Activated naive CD4-positive, alpha-beta T cell (primary cell): ENCODE measurements at places on chromosomes 7 and 10.

GRCh38 chr7:125098377-125098970 lies 168.8 kb upstream of the POT1 start:
- DNase-seq: no peak

GRCh38 chr10:131871673-131872005 lies 29.2 kb upstream of the PPP2R2D start:
- DNase-seq: no peak

GRCh38 chr10:90087197-90088023 lies 386.0 kb downstream of the KIF20B start:
- no peak for DNase-seq

- no peak for DNase-seq
Measured at GRCh38 chr10:51786684-51787035, 87.3 kb upstream of the CSTF2T start.

DNA sequence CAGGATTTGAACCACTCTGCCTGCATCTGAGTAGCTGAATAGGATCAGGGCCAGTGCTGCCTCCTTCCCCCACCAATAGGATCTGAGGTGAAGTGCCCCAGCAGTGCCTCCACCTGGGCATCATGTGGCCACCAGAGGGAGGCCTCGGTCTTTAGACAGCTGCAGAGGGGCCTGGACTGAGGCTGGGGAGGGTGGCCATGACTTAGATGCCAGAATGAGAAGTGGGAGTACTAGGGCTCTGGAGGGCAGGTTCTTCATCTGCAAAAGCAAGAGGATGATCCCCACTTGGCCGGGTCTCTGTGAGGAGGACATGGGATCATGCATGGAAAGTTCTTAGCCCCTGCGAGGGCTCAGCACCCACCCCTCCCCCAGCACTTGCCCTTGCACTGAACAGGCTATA lies 56.9 kb downstream of the NEUROG3 start:
- no peak for DNase-seq

DNA sequence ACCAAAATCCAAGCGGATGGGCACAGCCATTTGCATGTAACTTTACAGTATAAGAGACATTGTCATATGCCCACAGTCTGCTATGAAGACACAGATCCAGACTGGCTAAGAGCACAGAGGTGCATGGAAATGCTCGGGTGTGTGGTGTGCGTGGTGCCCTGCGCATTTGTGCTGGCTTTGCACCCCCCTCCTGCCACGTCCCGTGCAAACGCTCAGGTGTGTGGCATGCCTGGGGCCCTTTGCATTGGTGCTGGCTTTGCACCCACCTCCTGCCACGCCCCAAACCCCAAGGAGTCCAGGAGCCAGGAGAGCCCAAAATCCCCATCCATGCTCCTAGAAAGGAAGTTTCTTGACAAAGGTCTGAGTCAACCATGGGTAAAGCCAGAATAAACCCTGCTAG lies 306.2 kb downstream of the PTPRN2 start:
- DNase-seq: no peak

- no peak for DNase-seq
Measured at GRCh38 chr7:117004899-117005298, 51.6 kb downstream of the ST7 start.

DNA sequence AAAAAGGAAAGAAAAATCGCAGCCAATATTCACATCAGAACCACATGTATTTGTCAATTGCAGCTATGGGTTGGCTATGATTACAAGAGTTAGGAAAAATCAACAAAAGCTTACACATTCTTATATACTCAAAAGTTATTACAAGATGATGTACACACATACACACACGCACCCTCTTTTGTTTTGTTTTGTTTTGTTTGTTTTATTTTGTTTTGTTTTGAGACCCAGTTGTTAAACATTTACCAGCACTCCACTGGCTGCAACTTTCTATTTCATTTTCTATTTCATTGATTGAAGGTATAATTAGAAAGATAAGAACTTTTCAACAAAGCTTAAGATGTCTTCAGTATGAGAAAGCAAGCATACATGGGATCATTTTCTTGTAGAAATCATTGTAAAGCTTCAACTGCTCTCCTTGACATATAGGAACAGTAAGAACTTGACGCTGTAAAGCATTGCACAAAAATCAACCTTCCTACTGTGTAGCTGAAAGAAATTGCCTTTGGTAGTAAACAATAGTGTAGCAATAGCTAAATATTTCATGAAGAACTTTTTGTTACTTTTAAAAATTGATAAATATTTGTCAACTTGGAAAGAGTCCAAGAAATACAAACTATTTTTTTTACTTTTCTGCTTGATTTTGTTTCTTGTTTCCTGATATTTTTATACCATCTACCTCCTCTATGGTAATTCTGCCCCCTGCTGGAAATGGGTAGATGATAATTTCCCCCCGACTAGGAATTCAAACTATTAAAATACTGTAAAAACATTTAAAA lies 205.9 kb downstream of the MBL2 start:
- no peak for DNase-seq

- no peak for DNase-seq
Measured at GRCh38 chr7:45566386-45566785, 7.8 kb upstream of the ADCY1 start.

DNA sequence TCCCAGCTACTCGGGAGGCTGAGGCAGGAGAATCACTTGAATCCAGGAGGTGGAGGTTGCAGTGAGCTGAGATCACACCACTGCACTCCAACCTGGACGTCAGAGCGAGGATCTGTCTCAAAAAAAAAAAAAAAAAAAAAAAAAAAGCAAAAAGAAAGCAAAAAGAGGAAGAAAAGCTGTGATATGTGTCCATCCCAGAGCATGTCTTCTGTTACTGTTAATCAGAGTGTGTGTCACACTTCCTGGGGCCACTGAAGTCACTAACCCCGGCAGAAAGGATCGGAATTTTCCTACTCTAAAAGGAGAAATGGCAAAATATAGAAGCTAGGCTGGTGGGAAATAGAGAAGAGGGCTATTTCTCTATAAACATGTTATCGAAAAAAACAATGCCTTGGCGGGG lies 11.9 kb downstream of the PIK3AP1 start:
- no peak for DNase-seq

GRCh38 chr7:130473289-130473688 lies 18.6 kb upstream of the MEST start:
- DNase-seq: no peak

DNA sequence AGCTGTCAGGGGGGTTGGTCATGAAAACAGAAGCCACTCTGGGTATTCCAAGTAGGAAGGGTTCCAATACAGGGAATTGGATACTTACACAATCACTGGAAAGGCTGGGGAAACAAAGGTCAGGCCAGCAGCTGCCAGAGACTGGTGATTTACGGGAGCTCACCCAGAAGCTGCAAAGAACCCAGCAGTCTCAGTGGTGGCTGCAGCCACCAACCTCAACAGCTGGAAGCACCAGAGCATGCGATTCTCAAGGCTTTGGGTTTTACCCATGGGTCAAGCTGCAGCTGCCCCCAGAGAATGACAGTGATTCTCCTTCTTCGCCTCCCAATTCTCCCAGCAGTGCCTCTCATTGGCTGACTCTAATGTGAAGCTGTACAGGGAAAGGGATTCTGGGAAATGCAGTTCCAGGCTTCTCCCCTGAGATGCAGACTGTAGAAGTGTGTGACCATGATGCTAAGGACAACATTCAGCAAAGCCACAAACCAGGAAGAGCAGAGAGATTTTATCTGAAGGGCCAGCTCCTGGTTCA lies 107.2 kb upstream of the TCF7L2 start:
- no peak for DNase-seq
